ENCODE measurements at places on chromosomes 12 and 14. TPM values are rescaled to one million over a fixed set of nuclear protein-coding genes. Genes with fewer than 3 reads are reported as not detected.

GRCh38 chr12:15634010-15634683, 155.0 kb downstream of the EPS8 start:
- no peak for DNase-seq

Gene RHNO1
- polyA plus RNA-seq, result 43.1 TPM

- DNase-seq, result no peak
These were observed 114.4 kb downstream of the SLC38A1 start for GRCh38 chr12:46154221-46154985.

Gene RNASE7
- 0.71 TPM for polyA plus RNA-seq

- no peak for DNase-seq
These were observed 323.9 kb downstream of the LRIG3 start for GRCh38 chr12:58596381-58596780.

GRCh38 chr12:47249082-47249481, 169.3 kb upstream of the AMIGO2 start:
- DNase-seq, result no peak

GRCh38 chr12:94070520-94070919, 77.9 kb upstream of the PLXNC1 start:
- DNase-seq, result no peak

DNA sequence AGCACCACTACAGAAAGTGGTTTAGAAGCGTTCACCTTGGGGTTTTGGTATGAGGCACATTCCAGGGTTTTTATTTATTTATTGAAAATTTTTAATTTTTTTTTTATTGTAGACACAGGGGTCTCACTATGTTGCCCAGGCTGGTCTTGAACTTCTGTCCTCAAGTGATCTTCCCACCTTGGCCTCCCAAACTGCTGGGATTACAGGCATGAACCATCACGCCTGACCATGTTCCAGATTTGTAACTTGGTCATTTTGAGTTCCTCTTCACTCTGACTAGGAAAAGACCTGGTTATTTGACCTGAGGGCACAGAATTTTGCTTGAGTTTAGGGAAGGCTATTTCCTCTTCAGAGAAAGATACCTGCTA, 3.1 kb downstream of the MLEC start:
- no peak for DNase-seq

DNA sequence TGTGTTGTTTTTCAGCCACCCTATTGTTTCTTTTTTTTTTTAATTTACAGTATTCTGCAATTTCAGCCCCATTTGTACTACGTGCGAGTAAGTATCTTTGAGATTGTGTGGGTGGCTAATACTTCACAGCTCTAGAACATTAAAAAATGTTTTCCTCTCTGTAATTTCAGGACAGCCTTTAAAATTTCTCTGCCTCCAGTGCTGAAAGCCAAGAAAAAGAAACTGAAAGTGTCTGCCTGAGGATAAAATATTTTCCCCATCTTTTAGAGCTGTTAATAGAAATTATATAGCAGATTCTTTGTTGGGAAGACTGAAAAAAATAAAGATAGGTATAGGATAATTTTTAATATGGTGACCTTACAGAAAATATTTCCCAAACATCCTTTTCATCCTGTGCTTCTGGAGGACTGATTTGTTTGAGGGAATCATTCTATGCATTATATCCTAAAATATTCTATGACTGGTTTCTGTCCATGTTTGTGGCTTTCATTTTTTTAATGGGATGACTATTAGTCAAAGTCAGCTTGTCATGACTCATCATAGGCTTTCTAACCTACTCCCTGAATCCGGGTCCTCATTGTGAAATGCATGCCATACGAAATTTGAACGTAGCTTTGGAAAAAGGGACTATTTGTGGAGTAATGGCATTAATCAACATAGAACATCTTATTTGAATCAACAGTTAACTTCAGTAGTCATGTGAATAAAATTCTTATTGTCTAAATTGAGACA, 10.8 kb upstream of the TCTN2 start:
- DNase-seq, result no peak

- no peak for DNase-seq
These were observed 4.7 kb upstream of the SPTSSA start for GRCh38 chr14:34466691-34467090.

DNA sequence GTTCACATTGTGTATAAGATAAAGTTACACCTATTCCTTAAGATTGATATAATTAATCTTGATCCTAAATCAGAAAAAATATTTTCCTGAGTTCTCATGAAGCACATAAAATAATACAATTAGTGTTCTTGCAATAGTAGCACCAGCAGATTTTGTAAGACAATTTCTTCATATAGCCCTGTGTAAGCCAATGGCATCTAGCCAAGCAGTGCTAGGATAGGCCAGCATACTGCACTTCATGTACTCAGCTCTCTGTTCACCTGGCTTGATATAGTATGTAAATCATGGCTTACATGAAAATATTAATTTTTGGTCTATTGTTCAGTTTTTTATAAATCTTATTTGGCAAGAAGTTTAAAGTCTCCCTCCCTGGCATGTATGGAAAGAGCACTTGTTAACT, 1.9 kb downstream of the KLRF2 start:
- DNase-seq, result no peak

GRCh38 chr14:33548606-33549005, 402.3 kb downstream of the EGLN3 start:
- DNase-seq, result no peak

Gene CACNB3
- 52.9 TPM for polyA plus RNA-seq

GRCh38 chr12:62210422-62210821, 49.8 kb upstream of the USP15 start:
- DNase-seq, result no peak

Gene CLEC14A
- polyA plus RNA-seq, result 20.9 TPM

- DNase-seq, result no peak
These were observed at the start of gene MMP17 for GRCh38 chr12:131827961-131828534. TSS of gene MMP17 (plus strand) at chr12:131828393. CDS start at chr12:131828495, 102 bp downstream.

GRCh38 chr14:102644523-102644922, 52.1 kb downstream of the RCOR1 start:
- no peak for DNase-seq

- no peak for DNase-seq
These were observed 25.9 kb upstream of the NID2 start for GRCh38 chr14:52094546-52095271.

DNA sequence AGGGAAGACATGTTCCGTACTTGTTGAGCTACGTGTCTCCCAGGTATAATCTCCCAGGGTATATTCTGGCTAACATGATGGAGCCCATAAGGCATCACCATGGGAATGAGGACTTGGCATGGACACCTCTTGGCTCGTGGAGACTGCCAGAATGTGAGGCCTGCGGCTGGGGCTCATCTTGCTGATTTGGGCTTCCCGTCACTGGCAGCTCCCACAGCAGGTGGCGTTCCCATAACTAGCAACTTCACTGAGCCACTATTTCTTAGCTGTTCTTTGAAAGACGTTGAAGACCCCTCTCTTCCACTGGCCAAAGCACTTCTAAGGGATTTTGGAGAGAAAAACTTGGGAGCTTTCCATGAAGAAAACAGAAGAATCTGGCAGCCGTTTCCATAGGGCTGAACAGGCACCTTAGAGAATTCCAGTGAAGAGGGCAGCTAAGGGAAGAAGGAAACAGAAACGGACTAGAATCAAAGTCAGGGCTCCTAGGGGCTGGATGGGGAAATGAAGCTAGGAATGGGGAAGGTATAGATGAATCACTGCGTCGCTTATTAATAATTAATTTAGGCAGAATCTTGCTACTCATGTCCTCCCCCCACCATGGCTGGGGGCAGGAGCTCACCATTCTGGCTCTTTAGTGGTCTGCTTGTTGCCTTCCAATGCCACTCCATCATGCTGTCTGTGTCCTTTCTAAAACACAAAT, 39.7 kb upstream of the FOS start:
- DNase-seq, result no peak

GRCh38 chr14:26123459-26123858, 474.4 kb downstream of the NOVA1 start:
- no peak for DNase-seq

DNA sequence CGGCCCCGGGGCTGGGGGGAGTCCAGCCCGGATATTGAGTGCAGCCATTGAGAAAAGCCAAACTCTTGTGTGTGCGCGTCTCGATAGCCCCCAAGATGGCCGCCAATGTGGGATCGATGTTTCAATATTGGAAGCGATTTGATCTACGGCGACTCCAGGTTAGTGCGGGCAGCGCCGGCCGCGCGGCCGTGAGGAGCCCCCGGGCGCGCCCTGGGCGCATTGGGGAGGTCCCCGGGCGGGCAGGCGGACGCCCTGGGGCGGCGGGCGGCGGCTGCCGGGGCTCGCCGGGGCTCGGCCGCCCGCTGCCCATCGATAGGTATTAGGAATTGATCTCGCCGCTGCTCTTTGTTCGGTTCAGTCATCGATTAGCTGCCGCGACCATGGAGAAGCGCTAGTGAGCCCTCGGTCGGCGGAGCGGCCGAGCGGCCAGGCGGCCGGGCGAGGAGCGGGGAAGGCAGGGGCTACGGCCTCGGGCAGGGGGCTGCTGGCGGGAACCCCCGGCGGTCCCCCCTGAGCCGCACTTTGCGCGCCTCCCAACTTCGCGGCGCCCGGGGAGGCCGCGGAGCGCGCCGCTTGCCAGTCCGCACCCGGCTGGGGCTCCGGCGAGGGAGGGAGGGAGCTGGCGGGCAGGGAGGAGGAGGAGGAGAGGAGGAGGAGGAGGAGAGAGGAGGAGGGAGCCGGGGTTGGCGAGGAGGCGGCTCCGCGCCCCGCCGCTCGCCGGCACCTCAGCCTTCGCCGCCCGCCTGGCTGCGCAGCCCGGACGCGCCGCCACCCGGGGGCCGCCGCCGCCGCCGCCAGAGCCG, 113.9 kb upstream of the MYL2 start:
- DNase-seq, result no peak

Data from right renal pelvis (tissue), 4 donors.